ENCODE measurements at places on chromosomes 12 and 14.

- peak; percentile 57 for DNase-seq
Measured at GRCh38 chr12:108629824-108630476, 3.7 kb downstream of the SELPLG start.

GRCh38 chr12:51465491-51465890 is 40.9 kb downstream of the SLC4A8 start:
- DNase-seq: no peak

GRCh38 chr12:75603475-75603874 is 92.1 kb upstream of the KRR1 start:
- no peak for DNase-seq

GRCh38 chr14:95137164-95137803 is 20.0 kb downstream of the DICER1 start:
- no peak for DNase-seq

GRCh38 chr14:102344485-102344884 is 18.2 kb downstream of the CINP start:
- DNase-seq: no peak

DNA sequence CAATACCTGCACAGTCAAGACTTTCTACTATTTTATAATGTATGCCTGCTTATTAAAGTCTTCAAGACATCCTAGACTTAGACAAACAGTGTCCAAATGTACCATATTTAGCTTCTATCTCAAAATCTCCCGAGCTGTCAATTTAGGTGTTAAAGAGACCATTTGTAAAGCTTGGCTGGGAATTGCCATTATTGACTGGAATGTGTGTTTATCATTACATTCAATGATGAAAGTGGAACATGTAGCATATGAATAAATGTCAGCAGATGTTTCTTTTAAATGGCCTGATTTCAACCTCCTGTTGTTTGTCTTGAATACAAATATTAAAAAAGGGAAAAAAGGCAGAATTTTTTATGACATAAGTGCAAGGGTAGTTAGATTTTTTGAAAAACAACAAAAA is 572.3 kb downstream of the PRKD1 start:
- no peak for DNase-seq

GRCh38 chr12:121516437-121517011 is 64.3 kb downstream of the KDM2B start:
- no peak for DNase-seq

DNA sequence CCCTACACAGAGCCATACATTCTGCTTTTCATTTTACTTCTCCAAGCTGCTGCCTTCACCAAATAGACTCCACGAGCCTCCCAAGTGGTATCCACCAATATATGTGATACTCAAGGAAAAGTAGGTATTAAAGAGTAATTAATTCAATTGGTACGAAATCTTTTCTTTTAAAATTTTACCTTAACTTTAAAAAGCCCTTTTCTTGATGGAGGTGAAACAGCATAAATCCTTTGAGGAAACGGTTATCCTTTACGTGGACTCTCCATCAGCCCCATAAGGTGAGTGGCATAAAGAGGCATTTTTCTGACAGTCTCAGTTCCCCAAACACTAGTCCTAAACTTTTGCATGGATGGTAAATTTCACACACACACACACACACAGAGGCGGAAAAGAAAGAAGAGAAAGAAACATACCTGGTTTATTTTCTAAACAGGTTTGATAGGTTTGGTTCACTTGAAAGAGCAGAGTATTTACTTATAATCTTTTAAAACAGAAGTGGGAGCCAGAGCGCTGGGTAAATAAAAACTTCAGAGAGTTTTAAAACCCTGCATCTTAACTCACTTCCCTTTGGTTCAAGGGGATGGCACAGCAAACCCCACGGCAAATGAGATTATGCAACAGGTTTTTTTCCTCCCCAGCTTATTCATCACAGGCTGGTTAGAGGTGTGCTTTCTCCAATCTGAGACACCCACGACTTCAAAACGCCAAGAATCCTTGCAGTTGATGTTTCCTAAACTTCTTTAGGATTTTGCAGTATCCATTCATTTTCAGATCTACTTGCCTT is 1.9 kb downstream of the DUSP16 start:
- peak; percentile 80 for DNase-seq

GRCh38 chr12:113874999-113875561 is 91.0 kb downstream of the RBM19 start:
- DNase-seq: no peak

DNA sequence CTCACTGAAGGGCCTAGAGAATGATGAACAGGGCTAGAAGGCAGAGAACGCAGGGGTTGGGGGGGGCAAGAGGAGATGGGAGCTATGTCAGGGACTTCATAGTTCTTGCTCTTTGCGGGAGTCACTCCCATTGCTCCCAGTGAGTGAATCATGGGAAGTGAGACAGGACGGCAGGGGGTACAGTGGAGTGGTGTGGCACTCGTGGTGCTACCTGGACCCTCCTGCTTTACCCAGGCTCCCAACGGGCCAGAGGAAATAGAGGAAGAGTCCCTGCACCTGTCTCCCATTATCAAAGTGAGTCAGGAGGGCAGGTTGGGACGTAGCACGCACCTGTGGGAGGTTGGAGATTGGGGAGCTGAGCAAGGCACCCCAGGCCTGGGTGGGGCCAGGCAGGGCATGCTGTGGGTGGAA is 1.3 kb upstream of the KRT8 start:
- no peak for DNase-seq

GRCh38 chr12:103850429-103850828 is 9.4 kb upstream of the NT5DC3 start:
- DNase-seq: no peak

DNA sequence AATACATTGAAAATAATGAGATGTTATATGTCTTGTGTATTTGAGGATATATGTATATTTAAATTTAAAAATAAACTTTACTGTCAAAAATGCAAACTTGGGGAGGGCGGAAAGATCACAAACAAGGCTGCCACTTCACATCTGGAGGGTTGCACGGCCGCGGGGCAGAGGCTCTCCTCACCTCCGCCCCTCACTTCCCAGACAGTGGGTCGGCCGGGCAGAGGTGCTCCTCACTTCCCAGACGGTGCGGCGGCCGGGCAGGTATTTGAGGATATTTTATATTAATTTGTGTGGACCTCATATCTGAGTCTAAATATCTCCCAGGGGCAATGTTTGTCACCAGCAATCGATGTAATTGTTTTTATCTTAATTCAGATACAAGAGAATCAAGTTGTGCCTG is 3.7 kb upstream of the CLEC6A start:
- DNase-seq: no peak

DNA sequence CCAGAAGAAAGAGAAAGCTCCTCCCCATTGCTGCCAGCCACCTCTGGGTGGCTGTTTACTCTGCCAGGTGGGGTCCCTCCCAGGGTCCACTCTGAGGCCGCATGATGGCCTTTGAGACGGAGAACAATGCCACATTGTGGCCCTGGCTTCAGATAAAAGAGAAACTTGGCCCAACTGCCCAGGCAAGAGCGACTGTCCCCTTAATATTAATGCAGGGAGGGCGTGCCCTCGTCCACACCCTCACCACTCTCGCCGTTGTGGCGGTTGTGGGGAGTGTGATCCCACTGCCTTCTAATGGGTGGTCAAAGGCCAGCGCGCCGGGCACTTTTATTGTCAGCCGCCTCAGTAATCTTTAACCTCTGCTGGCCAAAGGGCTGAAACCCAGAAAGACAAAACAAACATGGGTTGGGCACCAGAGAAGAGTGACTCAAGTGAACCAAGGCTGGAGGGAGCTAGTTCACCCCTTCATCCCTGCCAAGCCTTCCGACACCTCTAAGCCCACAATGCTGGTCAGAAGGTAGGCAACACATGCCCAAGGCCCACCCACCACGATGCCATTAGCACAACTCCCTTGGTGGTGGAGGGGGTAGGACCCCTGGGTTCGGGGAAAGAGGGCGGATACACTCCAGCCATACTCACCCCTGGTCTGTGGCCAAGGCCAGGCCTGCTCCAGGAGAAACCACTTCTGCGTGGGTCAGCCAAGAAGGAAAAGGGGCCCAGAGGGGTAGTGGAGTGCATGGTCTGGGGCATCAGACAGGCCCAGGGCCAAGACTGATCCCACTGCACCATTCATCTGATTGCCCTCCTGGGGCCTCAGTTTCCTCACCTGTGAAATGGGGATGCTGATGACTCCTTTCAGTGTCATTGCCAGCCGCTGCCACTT is 44.5 kb upstream of the BCL11B start:
- DNase-seq: no peak

GRCh38 chr14:70808416-70809224 is 693 bp downstream of the MAP3K9 start:
- peak; percentile 18 for DNase-seq

DNA sequence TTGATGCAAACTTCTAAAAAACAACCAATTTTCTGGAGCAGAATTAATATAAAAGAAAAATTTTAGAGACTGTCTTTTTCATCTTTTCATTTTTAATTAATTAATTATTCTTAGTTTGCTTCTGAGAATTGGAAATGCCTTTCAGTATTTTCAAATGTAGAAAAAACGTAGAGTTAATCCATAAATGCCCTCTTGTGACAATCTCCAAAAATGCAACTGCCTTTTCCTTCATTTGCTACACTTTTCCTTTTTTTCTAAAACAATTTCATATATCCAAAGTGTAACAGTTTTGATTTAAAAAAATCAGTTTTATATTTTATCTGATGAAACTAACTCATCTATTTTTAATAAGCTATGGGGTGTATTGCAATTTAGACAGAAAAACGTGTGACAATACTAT is 409.3 kb downstream of the PRKD1 start:
- DNase-seq: no peak

DNA sequence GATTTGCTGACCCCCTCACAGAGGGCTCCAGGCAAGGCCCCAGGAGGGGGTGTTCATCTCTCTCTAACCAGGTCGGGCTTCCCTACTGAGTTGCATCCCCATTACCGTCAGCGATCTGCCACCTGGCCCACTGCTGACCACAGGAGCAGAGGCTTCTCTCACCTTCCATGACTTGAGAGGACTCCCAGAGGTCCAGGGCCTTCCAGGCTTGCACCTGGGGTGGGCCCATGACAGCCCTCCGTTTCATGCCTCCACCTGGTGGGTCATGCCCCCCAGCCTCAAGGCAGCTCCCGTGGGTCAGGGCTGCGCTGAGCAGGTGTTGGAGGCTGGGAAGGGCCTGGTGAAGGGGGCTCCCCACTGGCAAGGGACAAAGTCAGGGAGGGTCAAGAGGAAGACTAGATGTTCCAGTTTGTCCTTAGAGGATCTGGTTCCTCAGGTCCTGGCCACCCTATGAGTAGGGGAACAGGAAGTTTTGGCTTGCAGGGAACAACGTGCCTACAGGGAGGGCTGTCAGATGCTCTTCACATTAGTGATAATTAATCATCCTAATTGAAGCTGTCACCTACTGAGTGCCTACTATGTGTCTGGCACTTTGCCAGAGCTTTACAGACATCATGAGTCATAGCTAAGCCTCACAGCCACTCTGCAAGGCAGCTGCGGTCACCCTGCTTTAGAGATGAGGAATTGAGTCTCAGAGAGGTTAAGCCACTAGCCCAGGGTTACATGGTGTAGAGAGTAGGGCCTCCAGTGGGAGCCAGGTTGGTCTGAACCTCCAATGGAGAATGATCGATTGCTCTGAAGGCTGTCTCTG is 13.8 kb downstream of the NFKBIA start:
- DNase-seq: peak; percentile 28

DNA sequence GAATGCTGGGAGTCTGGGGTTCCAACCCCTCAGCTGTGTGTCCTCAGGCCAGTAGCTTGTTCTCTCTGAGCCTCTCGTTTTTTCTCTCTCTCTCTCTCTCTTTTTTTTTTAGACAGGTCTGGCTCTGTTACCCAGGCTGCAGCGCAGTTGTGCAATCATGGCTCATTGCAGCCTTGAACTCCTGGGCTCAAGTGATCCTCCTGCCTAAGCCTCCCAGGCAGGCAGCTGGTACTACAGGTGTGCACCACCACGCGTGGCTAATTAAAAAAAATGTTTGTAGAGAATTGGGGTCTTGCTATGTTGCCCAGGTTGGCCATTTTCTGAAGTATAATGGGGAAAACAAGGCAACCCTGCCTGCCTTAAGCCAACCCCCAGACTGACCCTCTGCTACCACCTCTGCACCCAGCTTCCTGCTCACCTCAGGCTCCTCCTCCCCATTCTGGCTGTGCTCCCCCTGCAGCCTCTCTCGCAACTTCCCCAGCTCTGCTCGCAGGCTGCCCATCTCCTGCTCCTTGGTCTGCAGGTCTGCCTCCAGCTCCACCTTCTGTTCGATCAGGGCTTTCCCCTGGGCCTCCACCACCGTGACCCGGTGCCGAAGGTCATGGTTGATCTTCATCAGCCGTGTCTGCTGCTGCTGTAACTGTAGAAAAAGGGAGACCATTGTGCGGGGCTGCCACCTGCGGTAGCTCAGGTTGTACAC is 35.2 kb downstream of the RILPL1 start:
- no peak for DNase-seq

GRCh38 chr14:66074537-66074936 is 411.6 kb upstream of the CCDC196 start:
- DNase-seq: no peak

GRCh38 chr12:98587084-98587483 is 6.4 kb upstream of the SLC25A3 start:
- no peak for DNase-seq

DNA sequence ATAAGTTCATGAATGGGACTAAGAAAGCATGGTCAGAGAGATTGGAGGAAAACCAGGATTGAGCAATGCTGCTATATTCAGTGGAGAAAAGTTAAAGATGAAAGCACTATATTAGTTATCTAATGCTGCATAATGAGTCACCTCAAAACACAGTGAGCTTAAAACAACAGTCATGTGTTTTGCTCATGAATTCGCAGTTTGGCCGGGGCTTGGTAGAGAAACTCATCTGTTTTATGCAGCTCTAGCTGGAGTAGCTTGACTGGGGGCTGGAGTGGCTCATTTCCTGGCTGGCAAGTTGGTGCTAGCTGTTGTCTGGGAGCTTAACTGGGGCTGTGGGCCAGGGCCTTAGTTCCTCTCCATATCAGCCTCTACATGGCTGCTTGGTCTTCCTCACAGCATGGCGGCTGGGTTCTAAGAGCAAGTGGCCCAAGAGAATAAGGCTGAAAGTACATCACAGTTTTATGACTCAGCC is 90.1 kb downstream of the ADCK1 start:
- DNase-seq: no peak

DNA sequence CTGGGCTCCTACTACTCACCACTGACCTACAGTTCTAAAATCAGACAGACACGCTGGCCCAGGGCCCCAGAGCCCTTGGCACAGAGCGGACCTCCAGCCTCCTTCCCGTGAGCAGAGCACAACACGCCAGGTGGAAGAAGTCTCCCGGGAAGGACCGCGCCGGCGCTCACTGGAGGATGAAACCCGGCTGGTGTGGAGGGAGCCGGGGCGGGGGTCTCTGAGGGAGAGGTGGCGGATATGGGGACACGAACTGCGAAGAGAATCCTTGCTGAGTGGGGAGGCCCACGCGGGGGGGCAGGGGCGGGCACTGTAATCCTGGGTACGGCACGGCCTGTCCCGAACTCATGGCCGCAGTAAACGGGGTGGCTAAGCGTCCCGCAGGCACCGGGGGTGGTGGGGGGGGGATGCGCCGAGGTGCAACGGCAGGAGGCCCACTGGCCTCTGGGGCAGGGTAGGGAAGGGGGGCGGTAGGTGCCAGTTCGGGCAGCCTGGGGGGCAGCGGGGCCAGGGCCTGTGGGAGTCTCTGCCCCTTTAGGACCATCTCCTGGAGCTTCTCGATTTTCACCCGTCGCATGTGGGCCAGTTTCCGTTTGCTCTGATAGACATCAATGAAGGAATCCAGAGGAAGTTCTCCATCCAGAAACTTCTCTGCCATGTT is 28.8 kb downstream of the VPS37B start:
- no peak for DNase-seq
